ENCODE measurements at places on chromosomes 1 and 21.

GRCh38 chr1:41617336-41617735, 132.9 kb upstream of the EDN2 start:
- no peak for DNase-seq

DNA sequence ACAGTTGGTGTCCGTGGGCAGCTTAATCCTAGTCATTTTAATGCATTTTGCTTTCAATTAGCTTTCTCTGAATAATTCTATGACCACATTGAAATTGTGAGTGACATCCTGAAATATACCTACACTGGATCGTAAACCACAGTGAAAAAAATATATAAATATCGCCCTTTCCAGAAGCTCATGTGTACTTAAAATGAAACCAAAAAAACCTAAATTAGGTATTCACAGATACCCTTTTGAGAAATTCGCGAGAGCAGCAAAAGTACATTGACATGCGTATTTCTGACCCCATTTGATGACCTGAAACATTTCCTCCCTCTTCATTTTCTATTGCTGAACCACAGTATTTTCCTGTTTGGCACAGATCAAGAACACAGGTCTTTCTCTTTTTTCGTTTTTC, 253.8 kb downstream of the LTN1 start:
- DNase-seq: no peak

GRCh38 chr1:169041366-169041765, 65.1 kb upstream of the ATP1B1 start:
- DNase-seq: no peak

DNA sequence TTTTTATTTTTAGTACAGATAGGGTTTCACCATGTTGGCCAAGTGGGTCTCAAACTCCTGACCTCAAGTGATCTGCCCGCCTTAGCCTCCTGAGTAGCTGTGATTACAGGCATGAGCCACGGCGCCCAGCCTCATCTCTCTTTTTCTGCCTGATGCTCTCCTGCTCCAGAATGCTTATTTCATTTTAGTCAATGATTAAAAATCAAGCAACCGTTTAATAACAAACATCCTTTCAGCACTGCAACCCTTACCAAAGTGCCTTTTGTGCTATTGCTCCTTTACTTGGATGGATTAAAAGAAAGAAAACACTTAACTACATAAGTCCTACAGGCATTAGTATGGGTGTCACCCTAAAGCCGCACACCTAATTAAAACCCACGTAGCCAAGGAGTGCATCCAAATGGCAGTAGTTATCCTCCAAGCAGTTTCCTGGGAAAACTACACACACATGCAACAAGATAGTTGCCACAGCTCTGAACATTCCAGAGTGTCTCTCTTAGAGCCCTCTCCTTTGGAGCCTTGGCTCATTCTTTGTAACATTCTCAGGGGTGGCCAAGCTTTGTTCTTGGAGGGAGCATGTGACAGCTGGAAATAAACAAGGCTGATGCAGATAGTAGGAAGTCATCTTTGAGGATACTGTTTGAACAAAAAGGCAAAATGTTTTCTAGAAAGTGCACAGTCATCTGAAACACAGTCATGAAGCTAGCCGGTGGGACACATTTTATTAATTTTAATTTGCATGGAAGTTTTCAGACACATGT, 51.2 kb downstream of the KCNJ15 start:
- no peak for DNase-seq

DNA sequence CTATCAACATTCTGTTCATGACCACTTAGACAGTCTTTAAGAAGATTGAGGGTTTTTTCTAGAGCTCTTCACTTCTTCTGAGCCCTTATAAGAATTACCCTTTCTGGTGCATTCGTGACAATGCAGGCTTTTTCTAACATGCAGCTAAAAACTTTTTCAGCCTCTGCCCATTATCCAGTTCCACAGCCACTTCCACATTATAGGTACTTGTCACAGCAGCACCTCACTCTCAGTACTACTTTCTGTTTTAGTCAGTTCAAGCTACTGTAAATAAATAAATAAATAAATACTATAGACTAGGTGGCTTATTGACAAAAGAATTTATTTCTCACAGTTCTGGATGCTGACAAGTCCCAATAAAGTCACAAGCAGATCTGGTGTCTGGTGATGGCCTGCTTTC, 284.4 kb upstream of the PKN2 start:
- no peak for DNase-seq

- DNase-seq: no peak
These were observed 44.3 kb upstream of the ERRFI1 start for GRCh38 chr1:8070381-8070811.

- DNase-seq: no peak
These were observed 121.2 kb downstream of the SPSB1 start for GRCh38 chr1:9413877-9414213.

GRCh38 chr1:235079443-235080296, 49.0 kb downstream of the TOMM20 start:
- DNase-seq: no peak

DNA sequence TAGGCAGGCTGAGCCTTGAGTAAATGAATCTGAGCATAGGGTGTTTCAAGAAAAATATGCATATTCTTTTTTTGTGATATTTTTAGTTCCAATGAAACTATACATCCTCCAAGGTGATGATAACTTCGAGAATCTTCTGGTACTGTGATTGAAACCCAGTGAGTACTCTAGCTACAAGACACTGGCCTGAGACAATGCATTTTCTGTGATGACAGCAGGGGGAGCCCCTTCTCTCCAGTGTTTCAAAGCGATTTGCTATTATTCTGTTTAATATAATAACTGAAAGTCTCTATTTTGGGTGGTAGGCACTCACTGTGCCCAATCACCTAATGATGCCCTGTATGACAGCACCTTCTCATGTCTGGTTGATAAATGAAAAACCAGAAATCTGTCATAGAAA, 12.1 kb downstream of the IRF2BP2 start:
- DNase-seq: peak; percentile 87

GRCh38 chr1:85406887-85407533, 57.9 kb downstream of the DDAH1 start:
- no peak for DNase-seq

DNA sequence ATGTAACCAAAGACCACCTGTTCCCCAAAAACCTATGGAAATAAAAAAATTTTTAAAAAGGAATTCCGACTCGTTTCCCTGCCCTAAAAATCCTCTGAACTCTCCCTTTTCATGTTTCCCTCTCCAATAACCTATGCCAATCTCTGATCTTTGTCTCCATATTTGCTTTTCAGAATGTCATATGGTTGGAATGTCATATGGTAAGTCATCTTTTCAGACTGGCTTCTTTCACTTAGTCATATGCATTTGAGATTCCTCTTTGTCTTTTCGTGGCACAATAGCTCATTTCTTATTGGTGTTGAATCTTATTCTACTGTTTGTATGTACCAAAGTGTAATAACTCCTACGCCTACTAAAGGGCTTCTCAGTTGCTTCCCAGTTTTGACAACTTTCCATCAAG, 117.5 kb downstream of the BACH1 start:
- DNase-seq: no peak

DNA sequence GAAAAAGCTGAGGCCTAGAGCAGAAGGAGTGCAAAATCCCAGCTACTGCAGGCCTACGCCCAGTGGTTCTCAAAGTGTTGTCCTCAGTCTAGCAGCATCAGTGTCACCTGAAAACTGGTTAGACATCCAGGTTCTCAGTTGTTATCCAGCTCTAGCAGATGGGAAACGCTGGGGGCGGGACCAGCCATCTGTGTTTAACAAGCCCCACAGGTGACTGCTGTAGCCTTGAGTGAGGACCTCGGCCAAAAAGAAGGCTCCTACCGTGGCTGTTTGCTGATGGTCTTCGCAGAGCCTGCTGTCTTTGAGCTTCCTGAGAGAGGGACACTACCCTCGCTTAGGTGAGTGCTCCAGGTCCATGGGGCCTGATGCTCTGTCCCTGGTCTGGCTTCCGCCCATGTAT, 69.7 kb downstream of the LRRN2 start:
- no peak for DNase-seq

DNA sequence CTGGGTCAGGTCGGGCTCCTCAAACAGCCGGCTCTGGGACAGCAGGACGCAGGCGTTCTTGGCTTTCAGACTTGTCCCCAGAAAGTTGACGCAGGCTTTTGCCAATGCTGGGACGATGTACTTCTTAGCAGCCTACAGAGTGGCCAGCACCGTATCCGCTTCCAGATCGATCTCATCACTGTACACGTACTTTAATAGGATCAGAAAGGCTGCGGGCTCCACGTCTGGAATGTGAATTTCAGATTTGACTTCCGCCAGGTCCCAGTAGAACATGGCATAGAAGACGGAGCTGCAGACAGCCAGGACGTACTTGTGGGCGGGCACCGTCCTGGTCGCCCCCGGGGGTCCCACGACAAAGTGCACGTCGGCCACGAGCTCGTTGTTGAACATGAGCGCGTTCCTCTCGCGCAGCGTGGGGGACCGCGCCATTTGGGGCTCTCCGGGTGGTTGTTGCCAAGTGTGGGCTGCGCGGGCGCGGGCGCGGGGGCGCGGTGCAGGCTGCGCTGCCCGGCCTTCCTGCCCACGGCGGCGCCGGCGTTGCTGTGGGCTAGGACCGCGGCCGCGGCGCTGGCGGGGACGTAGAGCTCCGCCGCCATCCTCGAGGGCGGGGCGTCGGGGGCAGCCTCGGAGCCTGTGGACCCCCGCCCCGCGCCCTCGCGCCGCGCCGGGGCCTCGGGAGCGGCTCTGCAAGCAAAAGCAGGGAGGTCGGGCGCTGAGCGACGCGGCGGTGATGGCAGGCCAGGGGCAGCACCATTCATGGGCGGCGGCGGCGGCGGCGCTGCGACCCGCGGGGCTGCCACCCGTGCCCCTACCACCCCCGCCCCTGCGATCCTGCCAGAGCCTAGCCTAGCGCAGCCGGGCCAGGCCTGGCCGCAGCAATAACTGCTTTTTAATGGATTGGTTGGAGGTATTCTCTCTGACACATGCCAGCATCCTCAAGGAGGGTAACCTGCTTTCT, 10.6 kb downstream of the CNR2 start:
- DNase-seq: no peak

DNA sequence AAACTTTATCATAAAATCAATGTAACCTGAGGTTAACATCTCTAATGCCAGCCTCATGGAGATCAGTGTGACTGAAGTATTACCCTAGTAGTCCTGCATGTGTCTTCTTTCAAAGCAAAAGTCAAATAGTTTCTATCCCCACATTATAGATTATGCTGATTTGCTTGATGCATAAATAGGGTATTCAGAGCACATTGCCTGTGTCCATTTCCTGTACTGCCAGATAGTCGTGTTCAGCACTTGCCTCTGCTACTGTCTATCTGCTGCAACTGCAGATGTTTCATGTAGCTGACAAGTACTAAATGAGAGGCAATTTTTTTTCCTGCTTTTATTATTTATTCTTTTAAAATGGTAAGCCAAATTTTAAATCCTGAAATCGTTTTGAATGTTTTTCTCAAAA, 348.7 kb downstream of the CHRM3 start:
- no peak for DNase-seq

- DNase-seq: no peak
These were observed 122.2 kb upstream of the BEND5 start for GRCh38 chr1:48898894-48899293.

GRCh38 chr1:59506952-59507351, 210.1 kb downstream of the FGGY start:
- DNase-seq: peak; percentile 81

GRCh38 chr1:223845037-223845809, 524 bp downstream of the TP53BP2 start:
- peak; percentile 73 for DNase-seq

- no peak for DNase-seq
These were observed 492.9 kb downstream of the SIPA1L2 start for GRCh38 chr1:232137066-232137465.

GRCh38 chr1:151568626-151569088, 28.5 kb downstream of the TUFT1 start:
- DNase-seq: no peak

All from NAMALWA (cell line).